ENCODE measurements at places on chromosomes 3 and 15.
A peak's percentile ranks its signal among the peaks of the same experiment; 100 is the strongest.

GRCh38 chr3:139574026-139574947 is 34.7 kb upstream of the RBP1 start:
- DNase-seq = no peak

- no peak for DNase-seq
Measured at GRCh38 chr15:36926427-36926825, 173.9 kb downstream of the MEIS2 start.

DNA sequence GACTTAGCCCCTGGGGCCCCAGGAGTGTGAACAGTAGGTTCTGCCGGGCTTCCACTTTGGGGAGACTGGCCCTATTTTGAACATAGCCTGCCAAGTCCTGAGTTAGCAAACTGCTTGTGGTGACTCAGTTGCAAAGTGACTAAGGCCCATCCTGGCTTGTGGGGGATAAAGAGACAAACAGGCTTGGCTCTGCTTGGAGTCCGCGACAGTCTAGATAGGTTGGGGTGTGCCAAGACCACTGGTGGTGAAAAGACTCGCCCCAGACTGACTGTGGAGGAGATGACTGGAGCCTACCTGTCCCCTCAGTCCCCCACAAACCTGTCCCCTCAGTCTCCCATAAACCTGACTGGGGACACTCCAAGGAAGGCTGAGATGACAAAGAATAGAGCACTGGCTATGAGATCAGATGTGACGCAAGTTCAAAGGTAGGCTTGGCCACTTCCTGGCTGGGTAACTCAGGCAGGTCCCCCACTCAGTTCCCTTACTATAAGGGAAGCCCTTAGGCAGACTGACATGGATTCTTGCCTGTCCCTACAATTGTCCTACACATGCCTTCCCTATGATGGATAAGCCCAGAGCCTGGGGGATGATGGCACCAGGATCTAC is 4.3 kb downstream of the DNASE1L3 start:
- no peak for DNase-seq

GRCh38 chr15:85579957-85580694 is 199.7 kb downstream of the AKAP13 start:
- no peak for DNase-seq

- peak; percentile 80 for DNase-seq
Measured at GRCh38 chr3:134326760-134327593, 47.3 kb downstream of the AMOTL2 start.

GRCh38 chr3:195557322-195557721 is 14.2 kb upstream of the PPP1R2 start:
- no peak for DNase-seq

DNA sequence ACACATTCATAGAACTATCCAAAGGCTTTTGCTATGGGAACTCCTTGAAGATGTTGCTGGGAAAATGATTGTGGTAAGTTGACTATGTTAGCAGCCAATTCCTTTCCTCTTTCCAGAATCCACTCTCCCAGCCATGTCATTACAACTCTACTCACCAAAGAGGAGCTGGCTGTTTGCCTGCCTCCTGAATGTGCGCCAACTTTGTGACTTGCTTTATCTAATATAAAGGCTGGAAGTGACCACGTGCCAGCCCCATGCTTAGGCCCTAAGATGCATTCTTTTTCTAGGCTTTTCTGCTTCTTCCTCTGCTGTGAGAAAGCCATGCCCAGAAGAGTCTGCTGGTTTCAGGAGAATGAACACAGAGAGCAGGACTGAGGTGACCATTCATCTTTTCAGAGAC is 182.2 kb downstream of the GABRB3 start:
- DNase-seq = no peak

DNA sequence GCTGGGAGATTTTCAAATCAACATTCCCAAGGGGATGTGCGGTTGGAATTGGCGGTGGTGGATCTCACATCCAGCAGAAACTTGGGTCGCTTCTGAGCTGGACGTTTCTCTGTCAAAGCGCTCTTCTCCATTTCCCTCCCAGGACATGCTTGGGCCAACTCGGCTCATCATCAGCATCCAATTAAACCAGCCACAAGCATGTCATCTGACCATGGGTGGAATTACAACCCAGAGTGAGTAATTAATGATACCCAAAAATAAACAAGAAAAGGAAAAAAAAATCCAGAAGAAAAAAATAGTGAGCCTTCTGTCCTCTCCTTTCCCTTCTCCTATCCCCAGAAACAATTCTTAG is 111.2 kb downstream of the XXYLT1 start:
- no peak for DNase-seq

- DNase-seq = peak; percentile 18
Measured at GRCh38 chr3:191499307-191500080, 38.5 kb downstream of the PYDC2 start.

- DNase-seq = no peak
Measured at GRCh38 chr3:54756330-54756731, 171.5 kb downstream of the LRTM1 start.

DNA sequence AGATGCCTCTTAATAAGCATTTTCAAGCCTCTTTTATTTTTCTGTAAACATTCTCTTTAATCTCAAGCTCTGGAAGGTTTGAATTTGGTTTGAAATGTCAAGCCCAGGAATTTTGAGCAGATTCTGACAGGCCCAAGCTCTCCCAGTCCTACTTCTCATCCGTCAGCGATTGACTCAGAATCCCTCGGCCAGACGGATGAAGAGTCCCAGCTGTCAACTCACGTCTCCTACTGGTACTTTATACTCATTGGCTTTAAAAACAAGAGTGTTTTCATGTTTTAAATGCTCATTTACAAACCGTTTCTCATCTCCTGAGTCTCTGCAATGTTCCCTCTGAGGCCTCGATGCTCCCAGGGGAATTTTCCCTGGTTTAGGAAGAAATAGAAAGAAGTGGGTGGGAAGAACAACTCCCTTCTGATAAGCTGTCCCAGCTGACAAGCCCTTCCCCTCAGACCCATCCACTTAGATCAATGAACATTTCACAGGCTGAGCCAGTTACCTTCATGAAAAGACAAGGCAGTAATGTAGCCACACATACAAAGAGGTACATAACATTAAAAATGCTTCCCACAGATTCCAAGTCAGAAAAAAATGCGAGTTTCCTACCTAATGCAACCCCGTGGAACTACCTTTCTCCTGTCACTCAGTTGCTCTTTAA is 478.2 kb upstream of the DPH6 start:
- no peak for DNase-seq

DNA sequence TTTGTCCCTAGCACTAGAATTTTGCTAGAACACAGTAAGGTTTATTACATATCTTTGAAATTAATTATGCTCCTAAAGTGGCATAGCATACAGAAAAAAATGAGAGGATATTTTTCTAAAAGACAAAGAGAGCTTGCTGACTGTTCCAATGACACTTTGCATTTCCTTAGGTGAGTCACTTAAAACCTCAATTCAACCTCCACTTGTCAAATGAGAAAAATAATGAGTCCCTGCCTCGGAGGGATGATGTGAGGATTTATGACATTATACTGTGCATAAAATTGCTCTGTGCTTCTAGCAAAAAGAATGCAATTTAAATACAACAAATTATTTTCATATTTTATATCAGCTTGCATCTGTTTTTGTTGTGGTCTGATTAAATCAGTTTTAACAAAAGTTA is 1417.0 kb upstream of the ALCAM start:
- no peak for DNase-seq

- no peak for DNase-seq
Measured at GRCh38 chr15:96358001-96358801, 27.7 kb downstream of the NR2F2 start.

GRCh38 chr3:8846176-8846575 is 76.8 kb upstream of the OXTR start:
- DNase-seq = no peak

DNA sequence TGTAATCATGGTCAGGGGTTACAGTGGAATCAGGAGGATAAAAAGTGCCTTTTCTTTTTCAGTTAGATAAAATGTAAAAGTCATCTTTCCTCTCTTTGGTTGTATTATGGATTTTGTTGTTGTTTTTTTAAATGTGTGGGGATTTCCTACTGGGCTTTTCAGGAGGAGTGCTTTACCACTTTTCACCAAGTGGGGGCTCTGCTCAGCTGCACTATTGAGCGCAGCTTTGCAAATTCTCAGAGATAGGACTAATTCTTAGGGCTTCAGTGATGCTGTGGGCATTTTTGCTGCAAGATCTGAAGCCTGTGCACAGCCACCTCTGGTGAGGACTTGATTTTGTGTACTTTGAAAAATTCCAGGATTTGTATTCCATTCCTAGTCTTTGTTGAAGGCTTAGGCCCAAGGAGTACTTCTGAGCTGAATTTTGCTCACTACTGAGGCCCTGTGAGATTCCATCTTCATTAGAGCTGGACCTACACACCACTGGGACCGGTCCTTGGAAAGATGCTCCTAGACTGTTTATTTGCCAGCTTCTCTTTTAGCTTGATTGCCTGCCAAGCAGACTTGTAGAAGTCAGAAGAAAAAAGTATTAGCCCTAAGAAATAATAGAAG is 7.5 kb downstream of the GNB5 start:
- DNase-seq = no peak

DNA sequence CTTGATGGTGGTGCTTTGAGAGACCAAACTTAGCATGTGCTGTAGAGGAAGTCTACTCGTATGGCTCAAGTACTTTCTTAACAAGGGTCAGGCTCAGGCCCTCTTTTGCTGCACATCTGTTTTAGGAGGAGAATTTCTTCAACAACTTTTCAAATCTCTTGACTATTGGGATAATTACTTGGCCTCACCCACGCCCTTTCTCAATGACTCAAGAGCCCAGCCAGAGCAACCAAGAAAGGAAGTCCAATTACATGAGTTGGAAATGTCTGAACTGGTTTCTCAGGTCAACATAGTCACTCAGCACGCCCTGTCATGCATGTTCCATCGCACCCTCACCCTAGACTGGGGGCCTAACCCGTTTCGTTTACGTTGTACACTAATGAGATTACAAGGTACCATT is 44.8 kb upstream of the UMPS start:
- no peak for DNase-seq

DNA sequence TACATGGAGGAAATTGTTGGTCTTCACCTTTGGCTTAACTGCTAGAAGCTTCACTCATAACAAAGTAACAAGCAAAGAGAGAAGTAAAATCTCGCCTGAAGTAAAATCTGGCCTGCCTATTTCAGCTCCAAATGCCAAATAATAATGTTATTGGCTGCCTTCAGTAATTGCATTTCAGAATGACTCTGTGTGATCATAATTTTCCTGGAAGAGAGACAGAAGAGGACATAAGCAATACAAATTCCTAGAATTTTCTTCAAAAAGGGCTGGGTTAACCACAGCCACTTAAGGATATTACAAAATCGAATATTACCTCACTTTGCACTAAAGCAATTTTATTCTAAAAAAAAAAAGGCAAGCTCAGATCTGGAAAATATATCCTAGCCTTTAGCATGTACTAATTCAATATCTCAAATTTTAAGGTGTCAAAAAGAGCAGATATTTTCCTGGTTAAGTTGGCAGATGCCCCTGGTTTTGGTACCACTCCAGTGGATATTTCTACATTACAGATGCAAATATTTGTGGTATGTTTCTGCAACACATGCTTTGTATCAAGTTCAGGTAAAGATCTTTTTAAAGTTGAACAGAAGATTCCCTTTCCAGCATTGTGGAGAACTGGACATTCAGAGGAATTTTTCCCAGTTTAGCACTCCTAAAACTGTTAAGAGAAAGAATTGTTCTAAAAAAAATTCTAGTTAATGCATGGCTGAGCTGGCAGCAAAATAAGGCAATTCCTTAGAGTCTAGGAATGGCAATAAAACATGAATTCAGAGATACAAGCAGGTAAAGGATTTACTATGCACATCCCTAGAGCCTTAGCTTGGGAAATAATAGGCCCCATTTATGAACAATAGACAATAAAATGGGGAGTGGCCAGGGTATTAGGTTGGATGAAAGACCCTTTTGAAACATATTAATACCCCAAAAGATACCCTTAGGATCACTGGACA is 116.7 kb downstream of the STAC start:
- DNase-seq = no peak

DNA sequence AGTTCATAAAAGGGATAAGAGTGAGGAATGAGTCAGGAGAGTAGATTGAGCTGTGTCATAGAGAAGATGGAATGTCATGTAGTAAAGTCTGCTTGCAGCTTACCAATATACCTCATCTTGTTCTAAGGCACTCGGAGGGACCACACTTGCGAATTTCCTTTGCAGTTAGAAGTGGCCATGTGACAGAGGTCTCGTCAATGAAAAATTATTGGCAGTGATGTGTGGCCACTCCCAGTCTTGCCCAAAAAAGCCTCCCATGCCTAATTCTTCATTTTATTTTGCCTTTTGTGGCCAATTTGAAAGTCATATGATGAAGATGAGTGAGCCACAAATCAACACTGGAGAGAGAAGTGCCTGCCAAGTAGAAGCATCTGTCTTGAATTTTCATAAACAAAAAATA is 465.6 kb upstream of the ZNF385D start:
- DNase-seq = no peak

DNA sequence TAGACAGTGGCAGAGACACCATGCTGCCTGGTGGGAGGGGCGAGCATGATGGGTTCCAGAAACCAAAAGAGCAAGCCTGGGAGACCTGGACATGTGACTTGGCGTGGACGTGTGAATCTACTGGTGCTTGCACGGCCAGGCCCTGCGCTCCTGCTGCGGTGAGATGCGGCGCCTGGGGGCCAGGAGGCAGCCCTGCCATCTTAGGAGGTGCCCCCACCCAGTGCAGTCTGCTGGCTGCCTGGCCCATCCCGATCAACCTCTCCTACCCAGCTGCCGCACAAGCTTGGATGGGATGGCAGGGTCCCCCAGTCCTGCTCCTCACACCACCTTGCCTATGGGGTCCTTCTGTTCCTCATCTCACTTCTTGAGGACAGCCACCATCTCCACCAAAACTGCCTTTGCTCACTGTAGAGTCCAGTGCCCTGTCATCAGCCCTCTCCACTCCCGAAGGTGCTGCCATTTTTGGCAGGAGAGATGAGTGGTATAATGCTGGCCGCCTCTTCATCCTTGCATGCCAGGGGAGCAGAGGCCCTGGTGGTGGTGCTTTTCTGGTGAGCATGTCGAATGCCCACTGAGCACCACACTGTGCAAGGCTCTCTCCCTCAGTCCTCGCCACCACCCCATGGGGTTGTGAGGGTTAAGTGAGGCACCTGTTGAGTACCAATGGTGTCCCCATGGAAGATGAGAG is 3.1 kb upstream of the ABTB1 start:
- DNase-seq = no peak

GRCh38 chr15:92343924-92344643 is 49.6 kb upstream of the ST8SIA2 start:
- DNase-seq = no peak

GRCh38 chr3:141452045-141452444 is 34.8 kb upstream of the RASA2 start:
- DNase-seq = no peak

DNA sequence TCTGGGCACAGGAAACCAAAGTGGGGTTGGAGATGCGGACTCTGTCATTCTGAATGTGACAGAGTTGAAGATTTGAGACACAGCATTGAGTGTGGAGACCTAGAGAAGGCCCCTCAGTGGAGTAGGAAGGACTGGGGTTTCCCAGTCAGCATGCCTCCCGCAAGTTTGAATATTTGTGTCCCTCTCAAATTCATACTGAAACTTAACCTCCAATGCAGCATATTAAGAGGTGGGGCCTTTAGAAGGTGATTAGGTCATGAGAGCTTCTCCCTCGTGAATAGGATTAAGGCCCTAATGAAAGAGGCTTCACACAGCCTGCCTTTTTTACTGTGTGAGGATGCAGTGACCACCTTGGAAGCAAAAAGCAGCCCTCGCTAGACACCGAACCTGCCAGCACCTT is 8.0 kb downstream of the HDDC3 start:
- DNase-seq = no peak

- no peak for DNase-seq
Measured at GRCh38 chr3:59180006-59180405, 130.2 kb upstream of the CFAP20DC start.
